NAMALWA (cell line): ENCODE measurements at places on chromosomes 7 and 10.

DNA sequence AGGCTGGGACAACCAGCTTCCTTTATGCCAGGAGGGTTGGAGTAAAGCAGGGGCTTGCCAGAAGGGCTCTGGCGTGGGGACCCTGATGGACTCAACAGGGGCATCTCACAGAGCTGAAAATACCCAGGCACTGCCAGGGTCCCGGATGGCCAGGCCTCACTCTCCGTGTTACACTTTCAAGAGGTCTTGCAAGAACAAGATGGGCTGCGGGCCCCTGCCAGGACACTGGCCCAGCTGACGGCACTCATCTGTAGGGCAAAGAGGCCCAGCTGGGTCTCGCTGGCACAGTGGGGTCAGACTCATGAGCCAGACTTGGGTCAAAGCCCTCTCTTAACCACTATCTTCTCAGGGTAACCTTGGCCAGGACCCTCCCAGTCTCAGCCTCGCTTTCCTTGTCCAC lies 90.9 kb downstream of the FAM53B start:
- no peak for DNase-seq

- DNase-seq = no peak
Measured at GRCh38 chr10:97482381-97482780, 15.8 kb downstream of the MMS19 start.

DNA sequence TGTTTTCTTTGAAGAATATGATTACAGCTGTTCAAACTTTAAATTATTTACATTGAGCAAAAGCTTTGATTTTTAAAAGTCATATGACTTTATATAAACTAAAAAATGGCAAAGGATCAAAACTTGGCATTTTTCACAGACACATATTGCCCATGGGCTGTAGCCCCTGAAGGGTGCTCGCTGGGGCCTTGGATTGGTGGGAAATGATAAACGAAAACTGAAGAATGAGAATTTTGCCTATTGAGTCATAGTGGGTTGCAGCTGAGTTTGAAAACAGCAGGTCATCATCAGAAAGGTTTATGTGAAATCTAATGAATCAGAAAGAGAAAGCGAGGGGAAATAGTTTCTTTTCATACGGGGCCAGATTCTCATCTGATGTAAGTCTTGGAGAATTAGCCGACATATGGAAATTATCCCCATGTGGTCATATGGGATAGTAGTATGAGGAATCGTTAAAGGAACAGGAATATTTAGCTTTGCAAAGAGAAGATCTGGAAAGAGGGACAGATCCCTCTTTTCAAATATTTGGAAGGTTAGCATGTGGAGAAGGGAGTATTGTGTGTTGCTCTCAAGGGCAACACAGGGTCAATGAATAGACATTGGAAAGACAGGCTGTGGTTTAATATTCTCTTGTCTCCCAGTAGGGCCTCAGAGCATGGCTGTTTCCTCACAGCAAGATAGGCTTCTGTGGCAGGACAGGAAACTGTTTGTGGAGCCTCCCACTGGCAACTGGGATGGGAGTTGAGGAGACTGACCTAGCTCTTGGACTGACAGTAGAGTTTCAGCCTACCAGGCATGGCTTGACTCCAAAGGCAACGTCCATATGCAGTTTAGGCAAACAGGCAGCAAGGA lies 119.0 kb downstream of the FZD1 start:
- DNase-seq = no peak

DNA sequence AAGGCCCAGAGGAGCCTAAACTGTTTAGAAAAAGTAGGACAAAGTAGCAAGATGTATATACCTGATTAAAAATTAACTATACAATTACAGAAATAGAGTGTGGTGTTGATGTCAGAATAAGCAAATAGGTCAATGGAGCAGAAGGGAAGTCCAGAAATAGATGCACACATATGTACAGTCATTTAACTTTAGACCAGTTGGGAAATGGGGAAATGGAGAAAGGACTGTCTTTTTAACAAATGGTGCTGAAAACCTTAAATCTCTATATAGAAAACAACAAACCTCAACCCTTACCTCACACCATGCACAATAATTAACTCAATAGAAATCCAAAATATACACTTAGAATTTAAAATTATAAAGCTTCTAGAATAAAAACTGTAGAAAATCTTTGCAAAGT lies 72.2 kb downstream of the CH25H start:
- no peak for DNase-seq

GRCh38 chr7:121079425-121080169 lies 91.1 kb downstream of the CPED1 start:
- no peak for DNase-seq

- no peak for DNase-seq
Measured at GRCh38 chr10:101089520-101090299, 27.9 kb downstream of the KAZALD1 start.

DNA sequence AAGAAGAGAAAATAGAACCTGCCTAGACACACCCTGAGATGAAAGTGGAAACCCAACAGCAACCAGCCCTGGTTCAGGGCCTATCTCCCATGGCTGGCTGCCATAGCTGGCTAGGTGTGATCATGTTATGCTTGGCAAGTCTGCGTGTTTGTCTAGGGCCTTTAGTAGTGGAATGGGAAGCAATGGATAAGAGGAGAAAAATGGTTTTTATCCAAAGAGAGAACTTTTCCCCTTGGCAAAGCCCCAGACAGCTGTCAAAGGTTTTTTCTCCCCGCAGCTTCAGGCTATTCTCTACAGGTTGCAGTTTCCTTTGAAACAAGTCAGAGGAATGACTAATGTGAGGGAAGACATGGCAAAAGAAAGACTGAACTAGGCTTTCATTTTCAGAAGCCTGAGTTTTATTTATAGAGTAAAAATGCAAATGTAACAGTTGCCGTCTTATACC lies 161.5 kb downstream of the SEMA3D start:
- DNase-seq = no peak
